ENCODE measurements at places on chromosomes 7 and 10.

DNA sequence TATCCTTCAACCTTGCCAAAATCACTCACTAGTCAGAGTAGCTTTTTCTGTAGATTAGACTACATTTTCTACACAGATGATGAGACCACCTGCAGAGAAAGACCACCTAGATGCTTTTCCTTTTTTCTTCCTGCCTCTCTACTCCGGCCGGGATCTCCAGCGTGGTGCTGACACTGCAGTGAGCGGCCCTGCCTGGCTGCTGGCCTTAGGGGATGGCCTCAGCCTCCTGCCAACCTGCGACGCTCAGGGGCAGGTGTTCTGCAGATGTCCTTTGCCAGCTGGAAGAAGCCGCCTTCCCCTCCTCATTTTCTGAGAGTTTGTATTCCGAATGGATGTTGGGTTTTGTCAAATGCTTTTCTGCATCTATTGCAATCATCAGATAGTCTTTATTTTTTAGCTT, 43.5 kb upstream of the NKX6-2 start:
- DNase-seq = no peak

GRCh38 chr10:113115556-113115955, 165.5 kb downstream of the TCF7L2 start:
- no peak for DNase-seq

DNA sequence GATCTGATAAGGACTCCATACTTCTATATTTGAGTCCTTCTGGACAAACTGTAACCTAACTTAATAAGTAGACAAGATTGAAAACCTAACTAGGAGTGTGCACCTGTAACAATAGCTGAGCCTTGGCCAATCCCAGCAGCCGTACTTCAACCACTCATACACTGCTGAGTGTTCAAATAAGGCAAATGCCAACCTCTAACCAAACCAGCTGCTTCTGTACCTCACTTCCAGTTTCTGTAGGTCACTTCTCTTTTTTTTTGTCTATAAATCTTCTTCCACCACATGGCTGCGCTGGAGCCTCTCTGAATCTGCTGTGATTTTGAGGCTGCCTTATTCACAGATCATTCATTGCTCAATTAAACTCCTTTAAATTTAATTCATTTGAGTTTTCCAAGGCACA, 753.2 kb downstream of the DNAJB9 start:
- DNase-seq = no peak

DNA sequence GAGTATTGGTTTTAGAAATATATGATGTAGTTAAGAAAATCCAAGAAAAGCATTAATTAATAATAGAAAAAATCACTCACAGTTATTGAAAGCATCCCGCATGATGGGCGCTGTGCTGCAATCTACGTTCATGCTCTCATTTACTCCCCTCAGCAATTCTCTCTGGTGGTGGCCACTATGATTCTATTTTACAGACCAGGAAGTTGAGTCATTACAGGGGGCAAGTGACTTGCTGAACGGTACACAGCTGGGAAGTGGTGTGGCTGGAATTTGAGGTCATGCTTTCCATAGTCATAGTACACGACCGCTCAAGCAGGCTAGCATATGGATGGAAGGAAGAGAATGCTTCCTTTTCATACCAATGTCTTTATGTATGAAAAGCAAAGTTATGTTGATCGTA, 117.4 kb downstream of the TES start:
- DNase-seq = no peak

DNA sequence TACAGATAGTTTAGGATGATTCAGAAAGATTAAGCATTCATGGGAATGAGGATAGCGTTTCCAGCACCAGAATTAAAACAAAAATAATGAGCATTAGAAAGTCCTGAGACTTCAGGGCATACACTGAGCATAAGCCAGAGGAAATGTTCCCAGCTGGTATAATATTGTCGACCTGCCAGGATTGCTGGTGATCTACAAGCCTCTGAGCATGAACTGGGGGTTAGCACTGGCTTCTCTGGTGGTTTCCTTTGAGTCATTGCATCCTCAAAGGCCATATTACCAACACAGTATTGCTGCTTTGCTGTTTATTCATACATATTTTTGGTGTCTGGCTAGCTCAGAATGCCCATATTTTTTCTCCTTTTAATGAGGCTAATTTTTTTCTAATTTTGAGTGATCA, 10.7 kb upstream of the ATRNL1 start:
- DNase-seq = no peak

DNA sequence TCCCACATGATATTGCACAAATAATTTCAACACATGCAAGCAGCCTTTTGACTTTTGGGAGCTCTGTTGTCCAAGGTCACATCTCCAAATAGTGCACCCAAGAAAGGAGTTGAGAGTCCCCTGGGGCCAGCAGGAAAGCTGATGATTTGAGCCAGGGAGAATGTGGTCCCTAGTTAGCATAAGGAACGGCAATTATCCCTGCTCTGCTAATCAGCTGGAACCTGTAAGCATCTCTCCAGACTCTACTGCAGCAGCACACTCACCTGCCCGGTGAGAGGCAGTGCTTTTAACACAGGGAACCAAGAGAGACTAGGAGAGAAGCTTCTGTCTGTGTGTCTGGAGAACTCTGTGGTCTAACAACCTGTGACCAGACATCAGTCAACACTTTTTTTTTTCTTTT, 17.0 kb downstream of the TRPV5 start:
- no peak for DNase-seq

DNA sequence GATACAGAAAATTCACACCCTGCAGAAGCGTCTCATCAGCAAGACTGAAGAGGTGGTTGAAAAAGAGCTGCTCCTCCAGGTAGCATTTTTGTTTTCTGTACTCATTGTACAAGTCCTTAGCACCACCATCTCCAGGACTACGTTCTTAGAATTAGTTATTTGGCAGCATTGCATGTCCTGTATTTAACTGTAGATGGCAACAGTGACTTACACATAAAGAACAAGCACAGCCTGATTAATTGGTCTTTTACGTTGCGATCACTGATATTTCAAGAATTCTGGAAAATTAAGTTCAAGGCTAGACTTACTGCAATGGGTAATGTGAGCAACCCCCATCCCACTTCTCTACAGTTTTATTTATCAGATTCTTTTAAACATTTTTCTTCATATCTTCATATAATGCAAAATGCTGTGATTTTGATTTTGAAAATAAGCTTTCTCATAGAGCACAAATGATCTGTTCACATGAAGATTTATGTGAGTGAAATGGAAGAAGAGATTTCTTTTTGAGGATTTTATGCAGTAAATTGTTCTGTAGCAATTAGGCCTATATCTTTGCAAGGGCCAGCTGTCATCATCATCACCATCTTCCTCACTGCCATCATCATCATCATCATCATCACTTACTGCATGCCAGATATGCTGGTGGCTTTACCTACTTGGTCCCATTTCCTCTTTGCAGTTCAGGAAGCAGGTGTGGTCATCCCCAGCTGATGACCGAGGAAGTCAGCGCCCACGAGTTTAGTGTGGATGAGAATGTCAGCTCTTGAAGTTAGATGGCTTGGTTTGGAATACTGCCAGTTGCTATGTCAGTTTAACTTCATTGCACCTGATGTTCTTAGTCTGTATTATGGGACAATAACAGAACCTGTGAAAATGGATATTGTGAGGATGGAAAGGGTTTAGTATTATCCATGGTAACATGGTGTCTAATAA, 53.4 kb downstream of the CFAP58 start:
- no peak for DNase-seq

- DNase-seq = no peak
Observed at GRCh38 chr7:2598154-2598823, 33.5 kb upstream of the TTYH3 start.

- no peak for DNase-seq
Observed at GRCh38 chr7:142961973-142962926, at the start of gene KEL. Gene KEL (minus strand): TSS chr7:142962363. CDS start chr7:142962206, 157 bp downstream.

- DNase-seq = no peak
Observed at GRCh38 chr7:96238474-96238873, 83.4 kb downstream of the SLC25A13 start.

- no peak for DNase-seq
Observed at GRCh38 chr7:108717781-108718180, 148.1 kb downstream of the DNAJB9 start.

DNA sequence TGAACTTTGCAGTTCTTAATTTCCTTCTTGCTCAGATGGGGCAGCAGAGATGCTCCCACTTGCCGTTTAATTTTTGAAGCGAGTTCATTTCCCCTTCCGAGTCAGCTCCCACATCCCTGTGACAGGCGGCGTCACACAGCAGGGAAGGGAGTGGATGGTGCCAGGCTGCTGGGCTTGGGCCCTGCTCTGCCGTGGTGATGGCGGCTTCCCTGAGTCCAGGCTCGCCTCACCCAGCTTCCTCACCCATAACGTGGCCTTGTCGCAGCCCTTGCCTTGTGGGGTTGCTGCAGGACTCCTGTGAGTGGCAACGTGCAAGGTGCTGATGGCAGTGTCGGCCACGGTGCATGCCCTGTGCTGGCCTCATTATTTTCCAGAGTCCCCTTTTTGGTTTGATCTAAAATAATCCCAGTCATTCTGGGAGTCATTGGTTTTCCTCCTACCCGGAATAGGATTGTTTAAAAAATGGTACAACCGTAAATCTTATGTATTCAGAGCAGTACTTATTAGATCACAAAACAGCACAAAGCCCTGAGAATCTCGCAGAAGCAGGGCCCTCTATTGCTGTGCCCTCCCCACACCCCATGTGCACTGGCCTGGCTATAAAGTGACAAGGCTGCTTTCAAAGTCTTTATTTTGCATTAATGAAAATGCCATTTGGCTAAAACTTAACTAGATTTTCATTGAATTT, 260.1 kb downstream of the WDR37 start:
- no peak for DNase-seq

- no peak for DNase-seq
Observed at GRCh38 chr10:132480356-132480755, 57.2 kb upstream of the INPP5A start.

DNA sequence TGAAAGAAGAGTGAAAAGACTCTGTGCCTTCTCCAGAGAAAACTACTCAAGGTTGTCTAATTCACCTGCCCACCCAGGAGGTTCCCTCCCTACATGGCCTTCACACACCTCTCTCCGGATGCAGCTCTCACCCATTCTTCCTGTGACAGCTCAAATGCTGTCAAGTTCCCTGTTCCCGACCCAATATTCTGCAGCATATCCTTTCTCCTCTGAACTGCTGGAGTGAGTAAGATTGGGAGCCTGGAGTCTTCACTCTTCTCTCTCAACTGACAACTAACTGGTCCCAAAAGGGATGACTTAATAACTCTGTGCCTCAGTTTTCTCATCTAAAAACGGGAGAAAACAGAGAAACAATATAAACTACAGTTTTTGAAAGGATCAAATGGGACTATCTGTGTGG, 5.1 kb downstream of the TMEM26 start:
- no peak for DNase-seq

- no peak for DNase-seq
Observed at GRCh38 chr10:25675204-25675603, 258.8 kb upstream of the MYO3A start.

GRCh38 chr10:62112963-62113362, 155.7 kb downstream of the RTKN2 start:
- no peak for DNase-seq

DNA sequence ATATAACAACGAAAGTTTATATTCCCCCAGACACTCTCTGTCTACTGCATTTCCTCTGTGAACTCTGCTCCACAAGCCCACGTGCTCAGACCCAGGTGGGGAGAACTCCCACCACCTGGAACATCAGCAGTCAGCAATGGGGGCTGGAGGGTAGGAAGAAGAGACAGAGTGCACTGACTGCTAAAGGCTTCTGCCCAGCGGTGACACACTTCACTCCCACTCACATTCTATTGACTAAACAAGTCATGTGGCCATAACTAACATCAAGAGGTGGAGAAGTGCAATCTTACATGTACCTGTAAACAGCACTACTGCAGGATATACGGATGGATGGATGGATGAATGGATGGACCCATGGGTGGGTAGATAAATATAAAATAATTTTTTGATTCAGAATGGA, 122.2 kb downstream of the MPP7 start:
- no peak for DNase-seq

GRCh38 chr7:266851-267840, 22.8 kb upstream of the FOXL3 start:
- DNase-seq = no peak

DNA sequence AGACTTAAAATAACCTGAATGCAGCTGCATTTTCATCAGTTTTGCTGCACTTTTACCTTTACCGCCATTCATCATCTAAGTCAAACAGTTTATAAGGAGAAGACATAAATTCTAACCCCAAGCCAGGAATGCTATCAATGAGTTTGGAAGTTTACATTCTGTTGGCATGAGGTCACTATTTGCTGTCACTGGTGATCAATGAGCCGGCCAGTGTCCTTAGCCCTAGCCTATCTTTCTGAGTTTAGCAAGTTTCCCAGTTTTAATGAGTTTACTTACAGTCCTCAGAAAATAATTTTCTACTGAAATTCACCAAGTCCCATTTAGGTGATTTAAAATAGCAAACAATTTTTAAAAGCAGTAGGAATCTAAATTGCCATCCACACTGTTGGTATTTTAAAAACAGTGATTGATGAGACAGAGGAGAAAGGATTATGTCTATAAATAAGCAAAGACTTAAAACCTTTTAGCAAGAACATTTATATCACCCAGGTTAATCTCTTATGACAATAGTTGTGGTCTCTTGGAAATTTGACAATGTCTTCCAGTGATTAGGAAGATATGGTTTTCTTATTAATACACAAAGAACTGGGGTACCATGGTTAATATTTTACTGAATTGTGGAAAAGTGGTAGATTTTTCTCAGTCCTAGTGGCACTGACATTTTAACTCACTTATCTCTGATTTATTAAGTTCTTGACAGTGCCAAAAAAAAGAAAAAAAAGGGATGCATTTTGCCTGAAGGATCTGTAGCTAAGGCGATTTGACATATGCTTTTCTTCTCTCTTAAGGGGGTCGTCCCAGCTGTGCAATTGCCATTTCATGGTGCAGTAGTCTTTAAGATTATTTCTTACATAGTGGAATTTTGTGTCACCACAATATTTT, 443.4 kb upstream of the ANKRD30A start:
- no peak for DNase-seq

- no peak for DNase-seq
Observed at GRCh38 chr10:33680036-33680435, 345.6 kb upstream of the NRP1 start.

DNA sequence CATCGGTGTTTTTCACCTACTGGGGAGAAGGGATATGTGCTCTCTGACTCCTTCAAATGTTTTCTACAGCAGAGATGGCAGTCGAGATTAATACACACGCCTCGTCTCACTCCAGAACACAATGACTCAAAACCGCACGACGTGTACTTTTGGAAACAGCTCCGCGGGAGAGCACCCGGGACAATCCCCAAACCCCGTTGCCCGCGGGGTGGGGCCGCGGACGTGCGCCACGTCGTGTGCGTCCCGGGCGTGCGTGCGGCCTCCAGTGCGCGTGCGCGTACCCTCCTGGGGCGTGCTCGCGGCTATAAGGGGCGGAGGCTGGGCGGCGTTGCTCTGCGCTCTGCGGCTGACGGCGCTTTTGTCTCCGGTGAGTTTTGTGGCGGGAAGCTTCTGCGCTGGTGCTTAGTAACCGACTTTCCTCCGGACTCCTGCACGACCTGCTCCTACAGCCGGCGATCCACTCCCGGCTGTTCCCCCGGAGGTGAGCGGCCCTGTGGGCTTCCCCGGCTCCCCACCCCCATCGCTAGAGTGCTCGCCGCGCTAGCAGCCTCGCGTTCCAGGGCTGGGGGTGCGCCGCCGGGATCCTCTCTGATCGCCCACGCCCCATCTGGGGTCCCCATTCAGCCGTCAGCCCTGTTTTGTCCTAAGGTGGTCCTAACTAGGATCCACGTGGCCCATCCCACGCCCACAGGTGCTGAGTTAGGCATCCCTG, at the start of gene HILPDA:
Gene HILPDA (plus strand): TSS at position 336 of the 712 bp plus-strand sequence. CDS start 1,391 bp downstream, outside the sequence.
- DNase-seq = peak; percentile 85

GRCh38 chr7:149398195-149398820, 62.6 kb downstream of the ZNF777 start:
- no peak for DNase-seq

All from GM19239 (cell line).